ENCODE measurements at places on chromosomes 3 and 15.

DNA sequence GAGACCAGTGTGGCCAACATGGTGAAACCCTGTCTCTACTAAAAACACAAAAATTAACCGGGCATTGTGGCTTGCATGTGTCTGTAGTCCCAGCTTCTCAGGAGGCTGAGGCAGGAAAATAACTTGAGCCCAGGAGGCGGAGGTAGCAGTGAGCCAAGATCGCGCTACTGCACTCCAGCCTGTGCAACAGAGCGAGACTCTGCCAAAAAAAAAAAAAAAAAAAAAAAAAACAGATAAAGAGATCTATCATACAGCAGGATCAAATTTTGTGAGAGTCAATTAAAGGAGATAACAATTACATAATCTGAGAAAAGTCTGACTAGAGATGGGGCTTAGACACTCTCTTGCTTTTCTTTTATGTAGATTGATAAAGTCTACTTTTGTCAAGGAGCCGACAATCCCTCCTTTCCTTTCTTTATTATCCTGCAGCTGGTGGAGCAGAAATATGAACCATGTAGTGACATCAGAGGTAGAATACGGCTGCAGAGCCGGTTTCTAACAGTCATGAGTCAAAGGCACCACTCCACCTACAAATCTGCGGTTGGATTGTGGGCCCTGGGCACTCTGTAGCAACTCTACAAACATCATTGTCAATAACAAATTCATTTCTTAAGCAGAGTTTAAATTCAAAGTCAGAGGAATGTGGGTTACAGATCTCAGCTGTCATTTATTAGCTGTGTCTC, 9.0 kb downstream of the C2CD4A start:
- no peak for DNase-seq

- no peak for DNase-seq
These were observed 6.9 kb downstream of the TGFBR2 start for GRCh38 chr3:30613133-30613825.

DNA sequence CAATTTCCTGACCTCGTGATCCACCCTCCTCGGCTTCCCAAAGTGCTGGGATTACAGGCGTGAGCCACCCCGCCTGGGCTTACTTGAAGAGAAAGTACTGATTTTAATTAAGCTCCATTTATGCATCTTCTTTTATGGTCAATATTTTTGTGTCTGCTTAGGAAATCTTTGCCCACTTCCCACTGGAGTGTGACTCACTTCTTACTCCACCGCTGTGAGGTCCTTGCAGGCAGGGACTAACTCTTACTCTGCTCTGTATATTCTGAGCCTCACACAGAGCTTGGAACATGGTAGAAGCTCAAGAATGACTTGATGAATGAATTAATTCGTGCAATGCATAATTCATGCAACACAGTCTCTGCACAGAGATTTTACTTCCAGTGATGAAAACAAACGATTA, 2.9 kb upstream of the TM4SF19 start:
- peak; percentile 32 for DNase-seq

GRCh38 chr15:90914305-90915080, 11.4 kb downstream of the MAN2A2 start:
- DNase-seq, result no peak

DNA sequence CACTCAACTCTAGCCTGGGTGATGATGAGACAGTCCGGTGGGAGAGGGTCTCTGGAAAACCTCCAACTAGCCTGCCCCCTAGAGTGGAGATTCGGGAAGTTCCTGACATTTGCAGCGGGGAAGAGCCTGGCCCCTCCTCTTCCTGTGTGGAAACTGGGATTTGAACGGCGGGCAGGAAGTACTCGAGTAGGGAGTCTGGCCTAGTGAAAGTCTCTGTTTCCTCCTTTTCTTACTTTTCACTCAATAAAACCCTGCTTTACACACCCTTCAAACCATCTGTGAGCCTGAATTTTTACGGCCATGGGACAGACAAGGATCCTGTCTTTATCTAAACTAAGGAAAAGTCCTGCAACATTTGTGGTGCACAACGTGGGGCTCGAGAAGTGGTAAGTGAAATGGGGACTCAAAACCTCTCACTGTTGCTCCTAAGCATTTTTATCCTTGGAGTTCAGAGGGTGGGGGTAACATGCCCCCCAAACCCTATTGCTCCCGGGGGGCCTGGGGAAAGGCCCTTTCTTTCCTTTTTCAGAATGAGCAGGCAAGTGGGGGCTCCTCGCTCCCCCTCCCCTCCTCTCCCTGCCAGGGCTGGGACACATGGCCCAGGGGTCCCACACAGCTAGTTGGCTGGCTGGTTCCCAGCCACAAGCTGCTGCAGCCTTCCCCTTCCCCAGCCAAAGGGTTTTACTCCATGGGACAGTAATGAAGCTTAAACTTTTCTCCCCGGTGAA, 224.7 kb upstream of the GBE1 start:
- peak; percentile 1 for DNase-seq

GRCh38 chr3:167451282-167451681, 22.6 kb downstream of the SERPINI2 start:
- DNase-seq, result no peak

DNA sequence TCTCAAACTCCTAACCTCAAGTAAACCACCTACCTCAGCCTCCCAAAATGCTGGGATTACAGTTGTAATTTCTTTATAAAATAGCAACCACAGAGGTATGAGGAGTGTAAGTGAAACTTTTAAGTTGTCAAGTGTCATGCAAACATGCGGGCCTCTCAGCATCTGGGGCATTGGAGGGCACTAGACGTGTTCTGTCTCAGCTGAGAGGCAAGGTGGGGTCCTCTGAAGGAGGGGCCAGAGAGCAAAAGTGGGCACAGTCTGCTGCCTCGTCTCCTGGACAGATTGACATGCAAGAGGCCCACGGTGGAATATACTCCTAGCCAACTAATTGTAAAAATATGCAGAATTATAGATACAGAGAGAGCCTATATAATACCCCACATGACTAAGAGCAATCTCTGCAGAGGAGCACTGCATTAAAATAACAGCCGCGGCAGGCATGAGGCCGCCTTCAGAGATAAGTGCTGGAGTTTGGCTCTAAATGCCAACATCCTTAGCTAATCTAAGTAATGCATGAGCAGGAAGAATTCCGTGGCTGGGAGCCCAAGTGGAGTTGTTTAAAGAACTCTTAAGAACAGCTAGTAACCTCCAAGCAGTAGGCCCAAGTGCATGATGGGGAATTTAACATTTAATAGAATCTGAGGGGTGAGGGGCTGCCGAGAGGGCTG, 87.8 kb upstream of the RNU6-1 start:
- no peak for DNase-seq

DNA sequence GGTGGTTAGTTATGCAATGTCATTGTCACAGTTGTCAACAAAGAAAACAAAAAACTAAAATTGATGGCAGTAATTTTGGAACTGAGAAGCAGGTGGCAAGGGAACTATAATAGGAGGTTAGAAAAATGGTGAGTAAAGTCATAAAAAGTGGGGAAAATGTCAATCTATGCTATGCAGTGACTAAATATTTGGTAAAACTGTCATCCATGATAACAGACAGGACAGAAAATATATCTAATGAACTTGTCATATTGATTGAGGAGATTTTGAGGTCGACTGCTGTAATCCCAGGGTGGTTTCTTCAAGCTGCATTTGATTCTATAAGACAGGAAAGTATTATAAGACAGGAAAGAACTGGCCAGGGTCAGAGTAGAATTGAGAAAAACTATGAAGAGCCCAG, 998.4 kb downstream of the IGSF11 start:
- no peak for DNase-seq

- no peak for DNase-seq
These were observed 183.6 kb upstream of the ATP11B start for GRCh38 chr3:182609575-182610156.

GRCh38 chr15:43095243-43095642, 10.6 kb downstream of the UBR1 start:
- no peak for DNase-seq

- no peak for DNase-seq
These were observed 19.1 kb upstream of the RPL22L1 start for GRCh38 chr3:170889132-170889531.

DNA sequence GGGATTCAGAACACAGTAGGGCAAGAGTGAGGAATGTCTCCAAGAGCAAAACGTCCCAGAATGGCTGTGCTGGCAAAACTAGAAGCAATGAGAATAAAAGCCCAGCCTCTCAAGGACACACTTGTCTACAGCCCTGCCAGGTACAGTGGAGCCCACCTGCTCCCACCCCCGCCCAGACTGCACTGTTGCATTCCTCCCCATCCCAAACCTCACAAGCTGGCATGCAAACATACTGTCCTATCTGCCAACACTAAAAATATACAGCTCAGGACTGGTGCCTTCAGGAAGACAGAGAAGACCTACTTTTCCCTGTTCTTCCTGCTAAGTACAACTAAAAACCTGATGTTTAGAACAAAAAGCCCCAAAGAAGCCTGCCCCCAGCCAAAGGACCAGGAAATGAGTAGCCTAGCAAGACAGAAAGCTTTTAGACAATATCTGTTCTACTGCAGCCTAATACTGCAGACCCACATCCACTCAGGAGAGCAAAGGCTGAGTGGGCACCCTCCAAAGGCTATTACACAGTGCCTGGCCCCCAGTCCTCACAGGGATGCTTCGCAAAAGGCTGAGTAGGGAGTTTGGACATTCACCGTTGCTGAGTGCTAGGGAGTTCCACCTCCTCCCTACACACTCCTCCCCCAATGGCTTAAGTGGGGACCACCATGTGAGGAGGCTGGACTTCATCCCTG, 13.5 kb downstream of the OCA2 start:
- no peak for DNase-seq

- DNase-seq, result peak; percentile 10
These were observed 55.0 kb upstream of the RPL32 start for GRCh38 chr3:12896063-12896985.

DNA sequence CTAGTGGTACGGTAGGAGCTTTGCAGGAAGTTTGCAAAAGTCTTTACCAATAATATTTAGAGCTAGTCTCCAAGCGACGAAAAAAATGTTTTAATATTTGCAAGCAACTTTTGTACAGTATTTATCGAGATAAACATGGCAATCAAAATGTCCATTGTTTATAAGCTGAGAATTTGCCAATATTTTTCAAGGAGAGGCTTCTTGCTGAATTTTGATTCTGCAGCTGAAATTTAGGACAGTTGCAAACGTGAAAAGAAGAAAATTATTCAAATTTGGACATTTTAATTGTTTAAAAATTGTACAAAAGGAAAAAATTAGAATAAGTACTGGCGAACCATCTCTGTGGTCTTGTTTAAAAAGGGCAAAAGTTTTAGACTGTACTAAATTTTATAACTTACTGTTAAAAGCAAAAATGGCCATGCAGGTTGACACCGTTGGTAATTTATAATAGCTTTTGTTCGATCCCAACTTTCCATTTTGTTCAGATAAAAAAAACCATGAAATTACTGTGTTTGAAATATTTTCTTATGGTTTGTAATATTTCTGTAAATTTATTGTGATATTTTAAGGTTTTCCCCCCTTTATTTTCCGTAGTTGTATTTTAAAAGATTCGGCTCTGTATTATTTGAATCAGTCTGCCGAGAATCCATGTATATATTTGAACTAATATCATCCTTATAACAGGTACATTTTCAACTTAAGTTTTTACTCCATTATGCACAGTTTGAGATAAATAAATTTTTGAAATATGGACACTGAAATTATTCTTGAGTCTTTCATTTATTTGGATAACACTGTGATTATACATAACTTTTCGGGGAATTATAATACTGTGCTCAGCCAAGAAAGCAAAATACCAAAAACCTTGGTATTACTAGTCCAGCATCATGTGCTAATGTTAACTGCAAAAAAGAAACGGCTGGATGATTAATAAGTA, 2.2 kb downstream of the SOX2 start:
- DNase-seq, result no peak

DNA sequence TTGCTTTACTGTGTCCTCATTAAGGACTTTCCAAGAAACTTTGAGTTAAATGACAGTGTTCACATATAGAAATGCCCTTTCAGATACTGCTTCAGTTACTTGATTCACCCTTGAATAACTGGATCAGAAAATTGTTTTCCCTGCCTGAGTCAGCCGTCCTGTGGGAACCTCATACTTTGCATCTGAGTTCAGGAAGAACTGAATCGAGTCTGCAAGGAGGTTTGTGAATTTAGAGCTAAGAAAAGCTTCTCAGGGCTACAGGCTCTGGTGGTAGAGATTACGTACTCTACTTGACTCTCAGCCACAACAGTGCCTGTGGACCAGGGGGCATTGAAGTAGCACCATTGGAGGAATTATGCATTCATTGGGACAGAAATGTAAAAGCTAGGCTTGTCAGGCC, 252.4 kb upstream of the C2CD4B start:
- no peak for DNase-seq

DNA sequence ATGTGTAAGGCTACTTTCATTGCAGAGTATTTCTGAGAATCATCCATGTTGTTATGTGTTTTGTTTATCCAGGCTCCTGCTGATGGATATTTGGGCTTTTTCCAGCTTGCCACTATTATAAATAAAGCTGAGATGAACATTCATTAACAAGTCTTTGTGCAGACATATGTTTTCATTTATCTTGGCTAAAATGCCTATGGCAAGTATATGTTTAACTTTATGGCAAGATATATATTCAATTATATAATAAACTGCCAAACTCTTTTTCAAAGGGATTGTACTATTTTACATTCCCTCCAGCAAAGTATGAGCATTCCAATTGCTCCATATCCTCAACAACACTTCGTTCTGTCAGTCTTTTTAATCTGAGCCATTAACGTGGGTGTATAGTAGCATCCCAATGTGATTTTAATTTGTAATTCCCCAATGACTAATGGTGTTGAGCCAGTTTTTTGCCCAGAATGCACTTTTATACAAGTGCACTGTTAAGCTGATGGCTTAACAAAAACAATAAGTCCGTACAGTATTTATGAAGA, 452.4 kb downstream of the SHQ1 start:
- no peak for DNase-seq

DNA sequence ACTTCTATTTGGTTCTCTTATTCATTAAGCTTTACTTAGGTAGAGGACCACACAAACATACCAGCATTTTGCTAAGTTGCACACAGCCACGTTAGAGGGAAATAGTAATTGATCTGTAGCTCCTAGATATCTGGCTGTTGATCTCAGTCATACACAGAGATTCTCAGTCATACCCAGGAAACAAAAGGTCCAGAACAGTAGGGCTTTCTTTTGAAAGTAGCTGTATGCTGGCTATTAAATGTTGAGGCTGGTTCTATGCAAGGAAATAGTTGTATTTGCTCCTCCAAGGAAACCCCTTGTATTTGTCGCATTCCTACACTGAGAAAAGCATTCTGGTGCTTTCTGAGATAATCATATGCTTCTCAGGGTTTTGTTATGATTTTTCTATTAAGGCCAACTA, 523.8 kb downstream of the SOX2 start:
- DNase-seq, result no peak

DNA sequence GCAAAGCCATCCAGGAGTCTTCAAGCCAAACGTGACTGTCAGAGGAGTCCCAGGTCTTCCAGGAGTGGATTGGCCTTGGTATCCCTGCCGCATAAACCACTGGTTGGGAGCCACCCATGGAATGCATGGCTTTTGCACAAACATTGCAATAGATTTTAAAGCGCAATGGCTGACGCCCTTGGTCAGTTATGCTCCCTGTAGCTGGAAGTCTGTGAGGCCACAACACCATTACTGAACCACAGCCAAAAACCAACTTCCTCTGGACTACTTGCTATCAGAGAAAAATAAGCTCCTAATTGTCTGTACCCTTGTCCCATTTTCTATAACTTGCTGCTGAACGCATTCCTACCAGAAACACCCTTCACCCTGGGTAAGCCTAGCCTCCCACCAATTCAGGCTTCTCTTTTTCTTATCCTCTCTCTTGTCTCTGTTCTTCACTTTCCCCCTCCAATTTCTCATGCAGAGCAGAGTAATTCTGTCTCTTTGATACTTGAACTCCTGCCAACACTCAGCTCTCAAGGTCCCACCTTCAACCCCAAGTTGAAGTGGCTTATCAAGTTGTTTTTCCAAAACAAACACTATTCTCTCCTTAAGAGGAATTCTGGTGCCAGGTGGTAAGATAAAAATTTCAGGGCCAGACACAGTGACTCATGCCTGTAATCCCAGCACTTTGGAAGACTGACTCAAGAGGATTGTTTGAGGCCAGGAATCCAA, 176.4 kb upstream of the UBE2E1 start:
- no peak for DNase-seq

Data from KBM-7 (cell line).